ENCODE measurements at places on chromosomes 1 and 21.

DNA sequence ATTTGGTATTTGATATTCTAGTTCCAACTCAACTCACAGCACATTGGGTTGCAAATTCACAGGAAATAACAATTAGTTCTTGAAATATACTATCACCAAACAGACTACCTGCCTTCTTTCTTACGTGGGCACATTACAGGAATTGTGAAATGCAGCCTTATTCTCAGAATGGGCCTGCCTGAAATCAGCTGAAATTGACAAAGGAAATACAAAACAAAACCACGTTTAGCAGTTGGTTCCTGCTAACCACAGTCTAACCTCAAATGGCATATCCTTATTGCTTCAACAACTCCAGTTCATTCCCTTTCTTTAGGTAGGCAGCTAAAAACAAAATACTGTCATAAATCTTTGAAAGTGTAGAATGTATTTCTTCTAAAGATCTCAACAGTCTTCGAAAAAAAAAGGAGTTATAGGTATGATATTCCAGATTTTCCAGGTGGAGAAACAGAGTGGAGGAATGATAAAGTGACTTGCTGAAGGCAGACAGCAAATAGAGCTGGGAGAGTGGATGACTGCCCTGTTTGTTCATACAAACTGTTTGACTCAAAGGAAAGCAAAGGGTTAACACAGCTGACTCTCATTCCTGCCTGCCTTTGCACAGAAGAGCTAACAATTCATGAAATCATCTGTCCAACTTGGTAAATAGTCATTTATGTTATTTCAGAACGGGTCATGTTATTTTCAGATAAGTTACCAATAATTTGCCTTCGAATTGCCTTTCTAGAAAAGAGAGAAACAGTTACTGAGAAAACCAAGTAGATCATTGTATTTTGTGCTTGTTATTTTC, 1.6 kb upstream of the GREM2 start:
- DNase-seq = no peak

- no peak for DNase-seq
Observed at GRCh38 chr1:94031591-94031990, 89.4 kb downstream of the ABCA4 start.

DNA sequence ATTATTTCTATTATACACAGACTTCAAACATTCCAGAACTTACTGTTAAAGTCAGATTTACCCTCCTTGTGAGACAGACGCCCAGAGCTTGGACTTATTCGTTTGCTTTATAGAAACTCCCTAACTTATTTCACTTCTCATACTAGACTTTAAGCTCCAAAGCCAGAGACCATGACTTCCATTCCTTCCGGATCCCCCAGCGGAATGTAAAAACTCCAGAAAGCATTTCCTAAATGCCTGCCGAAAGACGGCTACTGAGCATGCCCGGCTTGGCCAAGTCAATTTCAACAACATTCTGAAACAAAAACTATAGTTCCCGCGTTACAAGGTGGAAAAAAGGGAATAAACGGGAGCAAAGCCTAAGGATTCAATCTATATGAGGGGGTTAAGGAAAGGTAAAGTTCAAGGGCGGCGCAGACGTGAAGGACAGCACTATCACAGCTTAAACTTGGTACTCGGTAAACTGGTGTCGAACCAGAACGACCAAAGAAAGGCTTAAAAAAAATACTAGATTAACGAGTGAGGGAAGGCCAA, 1.1 kb downstream of the USP48 start:
- DNase-seq = no peak

- DNase-seq = peak; percentile 13
Observed at GRCh38 chr1:57307392-57308170, 116.3 kb downstream of the DAB1 start.

GRCh38 chr1:79388694-79389361, 382.3 kb upstream of the ADGRL4 start:
- no peak for DNase-seq

DNA sequence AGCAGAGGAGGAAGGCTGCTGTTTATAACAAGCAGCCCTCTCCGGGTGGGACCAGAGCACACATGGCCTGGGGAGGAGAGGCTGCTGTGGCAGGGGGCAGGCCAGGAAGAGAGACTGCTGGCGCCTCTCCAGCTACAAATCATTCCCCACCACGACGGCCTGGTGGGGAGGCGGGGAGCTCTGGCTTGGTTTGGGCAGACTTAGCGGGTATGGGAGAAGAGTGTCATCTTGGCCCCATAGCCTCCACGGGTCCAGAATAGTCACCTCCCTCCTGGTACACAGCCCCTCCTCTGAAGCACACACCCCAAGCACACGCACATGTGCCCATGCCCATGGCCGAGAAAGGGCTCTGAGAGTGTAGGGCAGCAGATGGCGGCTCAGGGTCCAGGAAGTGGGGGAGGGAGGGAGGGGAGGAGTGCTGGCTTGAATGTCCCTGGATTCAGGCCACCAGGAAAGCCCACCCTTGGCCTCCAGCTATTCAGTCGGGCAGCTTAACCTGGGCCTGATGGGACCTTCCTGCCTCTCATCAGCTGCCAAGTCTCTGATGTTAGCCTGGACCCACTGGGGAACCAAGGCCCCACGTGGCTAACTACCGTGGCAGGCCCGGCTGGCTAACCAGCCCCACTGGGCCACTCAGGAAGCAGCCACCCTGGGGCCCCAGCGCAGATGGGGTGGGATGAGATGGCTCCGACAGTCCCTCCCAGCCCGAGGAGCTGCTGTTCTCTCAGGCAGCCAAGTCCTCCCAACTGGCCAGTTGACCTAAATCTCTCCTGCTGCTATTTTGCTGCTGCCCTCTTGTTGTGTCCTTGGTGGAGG, 10.9 kb downstream of the LRP8 start:
- DNase-seq = no peak

DNA sequence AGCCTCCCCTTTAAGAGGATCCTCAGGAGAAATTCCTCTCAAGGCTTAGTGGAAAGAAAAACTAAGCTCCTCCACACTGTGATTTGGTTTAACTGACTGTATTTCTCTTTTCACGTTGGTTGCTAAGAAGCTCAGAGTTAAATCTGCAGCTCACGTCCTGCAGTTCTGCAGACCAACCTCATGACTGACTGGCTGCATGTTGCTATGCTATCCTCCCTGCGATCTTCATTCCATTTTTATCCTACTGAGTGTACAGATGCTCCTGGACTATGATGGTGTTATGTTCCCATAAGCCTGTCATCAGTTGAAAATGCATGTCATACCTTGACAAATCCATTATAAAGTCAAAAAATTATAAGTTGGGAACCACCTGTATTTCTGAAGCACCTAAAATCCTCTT, 34.6 kb downstream of the FAM163A start:
- DNase-seq = no peak

GRCh38 chr1:28037946-28038345, 50.5 kb downstream of the EYA3 start:
- DNase-seq = no peak

GRCh38 chr1:48093696-48094528, 96.7 kb upstream of the TRABD2B start:
- DNase-seq = peak; percentile 59

- no peak for DNase-seq
Observed at GRCh38 chr21:35303085-35303484, 254.0 kb upstream of the RUNX1 start.

GRCh38 chr1:227753999-227754711, 18.9 kb downstream of the SNAP47 start:
- no peak for DNase-seq

DNA sequence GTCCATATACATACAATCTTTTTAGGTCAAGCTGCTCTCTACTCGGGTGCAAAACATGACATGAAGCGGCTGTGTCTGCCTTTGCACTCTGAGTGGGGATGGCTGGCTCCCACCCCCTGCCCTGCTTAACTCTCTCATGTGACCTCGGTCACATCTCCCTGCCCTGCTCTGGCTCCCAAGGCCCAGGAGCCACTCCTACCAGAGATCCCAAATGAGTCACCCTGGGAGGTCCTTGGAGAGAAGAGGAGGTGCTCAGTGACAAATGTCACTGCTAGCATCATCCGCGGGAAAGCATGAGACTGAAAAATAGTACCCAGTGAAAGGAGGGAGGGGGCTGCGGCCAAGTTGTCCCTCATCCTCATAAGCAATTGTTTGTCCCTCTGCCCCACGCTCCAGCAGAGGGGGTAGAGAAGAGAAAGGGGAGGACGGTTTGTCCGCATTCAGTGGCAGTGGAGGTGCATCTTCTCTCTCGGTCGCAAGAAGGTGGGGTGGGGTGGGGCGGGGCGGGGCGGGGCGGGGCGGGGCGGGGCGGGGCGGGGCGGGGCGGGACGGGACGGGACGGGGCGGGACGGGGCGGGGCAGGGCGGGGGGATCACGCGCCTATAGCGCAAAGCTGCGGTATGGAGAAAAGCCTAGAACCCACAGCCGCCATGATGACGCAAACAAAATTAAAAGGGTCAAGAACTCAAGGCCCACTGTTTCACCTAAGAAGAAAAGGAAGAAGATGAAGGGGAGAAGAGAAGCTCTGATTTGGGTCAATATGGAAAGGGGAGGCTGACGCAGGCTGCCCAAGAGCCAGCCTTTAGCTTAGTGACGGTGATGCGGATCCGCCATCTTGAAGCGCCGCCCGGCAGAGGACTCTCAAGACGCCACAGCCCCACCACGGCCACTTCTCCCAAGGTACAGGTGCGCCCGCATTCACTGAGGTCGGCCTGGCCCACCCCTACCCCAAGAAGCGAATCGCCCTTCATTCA, 66.2 kb downstream of the CD46 start:
- no peak for DNase-seq

DNA sequence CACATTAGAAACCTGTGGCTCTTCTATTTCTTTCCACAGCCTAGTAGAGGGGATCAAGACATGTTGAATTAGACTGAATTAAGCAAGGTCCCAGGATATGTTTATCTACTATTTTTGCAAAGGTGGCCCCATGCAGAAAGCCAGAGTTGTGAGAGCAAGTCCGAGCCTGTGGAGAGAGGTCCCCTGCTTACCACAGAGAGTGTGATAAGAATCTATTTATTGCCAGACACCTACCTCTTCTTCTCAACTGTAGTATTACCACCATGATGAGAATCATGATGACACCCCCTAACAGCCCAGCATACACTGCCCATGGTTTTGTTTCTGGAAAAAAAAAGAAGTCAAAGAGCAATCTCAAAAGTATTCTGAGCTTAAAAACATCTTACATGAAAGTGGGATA, 23.0 kb downstream of the SLAMF1 start:
- DNase-seq = no peak

- DNase-seq = no peak
Observed at GRCh38 chr1:7247791-7248548, 462.7 kb downstream of the CAMTA1 start.

- DNase-seq = no peak
Observed at GRCh38 chr1:104765085-104765484, 1015.4 kb downstream of the AMY1C start.

DNA sequence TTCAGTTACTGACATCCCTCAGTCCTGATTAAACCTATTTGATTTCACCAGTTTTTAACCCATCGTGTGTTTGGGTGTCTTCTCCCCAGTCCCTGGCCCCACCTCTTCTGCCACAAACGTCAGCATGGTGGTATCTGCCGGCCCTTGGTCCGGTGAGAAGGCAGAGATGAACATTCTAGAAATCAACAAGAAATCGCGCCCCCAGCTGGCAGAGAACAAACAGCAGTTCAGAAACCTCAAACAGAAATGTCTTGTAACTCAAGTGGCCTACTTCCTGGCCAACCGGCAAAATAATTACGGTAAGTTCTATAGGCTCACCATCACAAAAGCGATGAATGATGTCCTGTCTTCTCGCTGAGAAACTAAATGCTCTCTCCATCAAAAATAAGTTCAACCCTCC, 28.7 kb downstream of the NBPF3 start:
- DNase-seq = no peak

- no peak for DNase-seq
Observed at GRCh38 chr1:25729790-25730644, 70.0 kb upstream of the SELENON start.

DNA sequence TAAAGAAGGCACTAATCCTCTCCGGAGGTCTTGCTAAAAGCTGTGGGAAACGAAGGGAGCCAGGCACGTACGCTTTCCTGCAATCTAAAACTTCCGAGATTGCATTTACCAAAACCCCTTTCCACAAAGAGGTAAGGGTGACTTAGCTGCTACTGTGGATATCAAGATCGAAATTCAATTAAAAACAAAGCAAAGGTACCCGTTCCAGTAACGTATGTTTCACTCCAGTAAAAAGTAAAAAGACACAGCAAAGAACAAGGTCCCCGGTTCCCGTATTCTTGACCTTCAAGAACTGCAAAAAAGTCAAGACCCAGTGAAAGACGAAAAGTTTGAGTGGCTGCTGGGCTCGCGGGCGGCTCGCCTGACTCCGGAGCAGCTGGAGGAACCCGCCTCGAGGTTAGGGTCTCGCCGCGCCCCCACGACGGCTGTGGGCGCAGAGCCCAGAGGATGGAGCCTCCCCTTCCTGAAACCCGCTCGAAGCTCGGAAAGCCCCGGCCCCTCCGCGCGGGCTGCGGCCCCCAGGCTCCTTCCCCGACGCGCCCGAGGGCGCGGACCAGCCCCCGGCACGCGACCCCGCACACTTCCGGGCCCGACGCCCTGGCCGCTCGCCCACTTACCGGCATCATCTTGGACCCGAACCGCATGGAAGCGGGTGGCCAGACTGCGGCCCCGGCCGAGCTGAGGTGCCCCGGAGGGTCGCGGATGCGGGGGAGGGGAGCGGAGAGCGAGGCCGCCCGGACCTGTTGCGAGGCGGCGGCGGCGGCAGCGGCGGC, 524 bp downstream of the TP53BP2 start:
- DNase-seq = peak; percentile 27

DNA sequence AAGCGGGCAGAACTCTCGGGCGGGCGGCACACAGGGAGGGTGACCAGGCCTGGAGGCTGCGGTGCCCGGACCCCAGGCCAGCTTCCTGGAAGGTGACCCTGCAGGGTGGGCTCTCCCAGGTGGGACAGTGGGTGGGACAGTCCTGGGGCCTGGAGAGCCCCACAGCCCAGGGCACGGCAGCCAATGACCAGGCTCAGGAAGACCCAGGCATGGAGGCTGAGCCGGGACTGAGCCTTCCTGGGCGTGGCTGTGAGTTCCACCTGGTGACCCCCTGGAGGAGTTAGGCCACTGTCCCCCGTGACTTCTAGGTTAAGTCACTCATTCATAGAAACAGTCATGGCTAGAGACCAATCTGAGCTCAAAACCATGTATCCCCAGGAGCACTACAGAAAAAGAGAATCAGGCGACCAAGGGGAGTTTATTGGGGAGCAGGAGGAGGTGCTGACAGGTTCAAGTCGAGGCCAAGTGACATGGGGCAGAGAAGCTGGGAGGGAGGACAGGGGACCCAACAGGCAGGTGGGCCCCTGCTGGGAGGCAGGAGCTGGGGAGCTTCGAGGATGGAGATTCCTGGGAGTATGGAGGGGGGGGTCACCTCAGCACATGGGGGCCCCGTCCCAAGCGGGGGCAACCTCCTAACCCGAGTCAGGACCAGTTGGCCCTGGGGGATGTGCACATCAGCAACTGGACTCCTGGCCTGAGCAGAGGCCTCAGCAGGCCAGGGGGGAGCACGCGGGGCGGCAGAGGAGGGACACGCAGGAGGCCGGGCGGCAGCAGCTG, 1.2 kb downstream of the KRTAP10-5 start:
- no peak for DNase-seq

DNA sequence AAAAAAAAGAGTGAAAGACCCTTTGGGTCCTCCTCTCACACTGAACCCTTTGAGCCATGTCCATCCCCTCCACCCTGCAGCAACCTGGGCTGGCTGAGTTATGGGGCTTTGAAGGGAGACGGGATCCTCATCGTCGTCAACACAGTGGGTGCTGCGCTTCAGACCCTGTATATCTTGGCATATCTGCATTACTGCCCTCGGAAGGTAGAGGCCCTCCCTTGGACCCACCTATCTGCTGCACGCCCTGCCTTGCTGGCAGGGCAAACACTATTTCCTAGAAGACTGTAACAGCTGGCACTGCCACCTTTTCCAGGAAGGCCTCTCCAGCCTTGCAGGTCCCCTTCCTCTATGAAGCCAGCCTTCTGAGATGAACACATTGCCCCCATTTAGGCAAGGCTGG, 1.1 kb downstream of the SLC50A1 start:
- no peak for DNase-seq

All from GM12892 (cell line).